Lung microvascular endothelial cell (primary cell): ENCODE measurements at places on chromosomes 16 and 17. TPM values are rescaled to one million over a fixed set of nuclear protein-coding genes. Genes with fewer than 3 reads are reported as not detected.

The FOXC2 gene
- total RNA-seq, result 1.5 and 1.8 TPM in 2 replicates

- no peak for DNase-seq
These were observed 21.7 kb downstream of the LRRC75A start for GRCh38 chr17:16470265-16470664.

DNA sequence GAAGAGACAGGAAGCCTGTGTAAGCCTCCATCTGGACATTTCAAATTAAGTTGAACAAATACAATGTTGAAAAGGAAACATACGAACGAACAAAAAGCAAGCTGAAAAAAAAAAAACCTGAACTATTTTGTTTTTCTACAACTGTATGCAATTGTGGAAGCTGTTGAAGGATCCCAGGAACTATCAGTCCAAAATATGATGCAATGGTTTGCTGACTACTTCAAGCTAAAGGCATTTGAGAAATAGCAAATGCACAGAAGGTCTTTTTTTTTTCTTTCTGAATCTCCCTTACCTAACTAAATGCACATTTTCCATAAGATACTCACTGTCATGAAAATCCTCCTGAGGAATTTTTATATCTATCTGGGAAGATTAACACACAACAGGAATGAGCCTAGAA, 40.2 kb downstream of the MAF start:
- no peak for DNase-seq

The MNT gene
- 1.7 and 2.8 TPM in 2 replicates for total RNA-seq

GRCh38 chr17:28227316-28228108, 91.5 kb upstream of the TMEM97 start:
- DNase-seq, result peak; percentile 19

DNA sequence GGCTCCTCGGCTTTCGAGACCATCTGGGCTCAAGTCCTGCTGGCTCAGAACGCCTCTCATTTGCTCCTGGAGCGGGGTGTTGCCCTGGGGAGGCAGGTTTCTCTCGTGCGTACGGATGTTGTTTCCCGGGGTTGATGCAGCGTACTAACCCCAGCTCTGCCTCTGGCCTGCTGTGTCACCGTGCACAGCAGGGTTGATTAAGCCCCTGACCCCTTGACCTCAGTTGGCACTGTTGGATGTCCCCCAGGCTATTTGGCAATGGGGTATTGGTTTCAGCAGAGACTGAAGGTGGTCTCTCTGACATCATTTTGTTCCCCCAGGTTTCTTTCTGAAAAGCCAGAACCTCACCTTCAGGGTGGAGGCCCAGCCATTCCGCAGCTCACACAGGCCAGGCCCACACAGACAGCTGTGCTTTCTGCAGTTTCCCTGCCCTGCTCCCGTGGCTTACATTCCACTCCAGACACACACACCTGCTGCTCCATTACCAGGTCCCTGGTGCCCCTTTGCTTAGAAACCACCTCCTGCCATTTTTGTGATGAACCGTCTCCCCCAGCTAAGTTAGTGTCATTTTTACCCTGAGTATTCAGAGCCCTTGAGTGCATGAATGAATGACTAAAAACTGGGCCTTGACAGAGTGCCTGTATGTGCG, 233.5 kb downstream of the CCDC182 start:
- DNase-seq, result no peak

The RAI1 gene
- total RNA-seq, result 5.0 and 5.8 TPM in 2 replicates

The ABCA8 gene
- total RNA-seq, result under 0.01 TPM in 1 of 2 replicates, not detected in the other

- DNase-seq, result peak; percentile 49
These were observed 6.1 kb upstream of the STAC2 start for GRCh38 chr17:39231591-39232551.

The EVPL gene
- not detected in 2 replicates for total RNA-seq

DNA sequence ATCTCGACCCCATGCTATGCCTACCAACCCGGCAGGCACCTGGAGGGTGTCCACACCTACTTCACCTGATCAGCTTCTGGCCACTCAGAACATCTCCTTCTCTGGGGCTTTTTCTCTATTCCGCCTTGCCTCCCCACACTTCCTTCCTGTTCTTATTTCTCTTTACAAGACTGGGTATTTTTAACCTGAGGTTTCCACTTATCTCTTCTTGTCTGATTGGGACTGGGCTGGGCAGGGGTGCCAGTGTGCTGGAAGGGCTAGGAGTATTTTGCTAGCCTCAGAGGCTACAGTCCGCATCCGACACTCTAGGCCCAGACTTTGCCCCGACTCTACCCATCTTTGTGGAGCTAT, 26.2 kb upstream of the ZNF652 start:
- DNase-seq, result no peak

The GGT6 gene
- total RNA-seq, result not detected in 2 replicates

The CPHXL2 gene
- total RNA-seq, result not detected in 2 replicates
